ENCODE measurements at places on chromosomes 6 and 20.

- DNase-seq = peak; percentile 50
Measured at GRCh38 chr6:42104095-42104803, 38.2 kb downstream of the C6orf132 start.

- no peak for DNase-seq
Measured at GRCh38 chr20:23672158-23672557, 16.7 kb downstream of the CST4 start.

GRCh38 chr6:159633196-159633595, 59.8 kb downstream of the SOD2 start:
- no peak for DNase-seq

GRCh38 chr6:166656230-166657151, 29.4 kb upstream of the RPS6KA2 start:
- no peak for DNase-seq

DNA sequence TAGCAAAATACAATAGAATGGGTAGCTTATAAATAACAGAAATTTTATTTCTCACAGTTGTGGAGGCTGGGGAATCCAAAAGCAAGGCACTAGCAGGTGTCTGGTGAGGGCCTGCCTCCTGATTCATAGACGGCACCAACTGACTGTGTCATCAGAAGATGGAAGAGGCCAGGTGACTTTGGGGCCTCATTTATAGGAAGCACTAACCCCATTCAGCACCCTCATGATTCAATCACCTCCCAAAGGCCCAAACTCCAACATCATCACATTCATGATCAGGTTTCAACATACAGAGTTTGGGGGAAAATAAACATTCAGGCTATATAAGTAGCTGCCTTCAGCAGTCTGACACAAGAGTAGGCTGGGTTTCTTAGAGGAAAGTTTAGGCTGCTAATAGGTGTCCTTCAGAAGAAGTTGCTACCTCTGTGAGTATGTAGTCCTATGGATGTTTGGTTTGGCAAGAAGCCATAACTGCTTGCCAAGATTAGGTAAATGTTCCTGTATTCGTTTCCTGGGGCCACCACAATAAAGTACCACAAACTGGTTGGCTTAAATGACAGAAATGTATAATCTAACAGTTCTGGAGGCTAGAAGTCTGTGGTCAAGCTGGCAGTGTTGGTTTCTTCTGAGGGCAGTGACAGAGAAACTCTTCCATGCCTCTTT, 48.8 kb downstream of the NT5E start:
- no peak for DNase-seq

GRCh38 chr20:19867074-19867473, 109.0 kb downstream of the RIN2 start:
- DNase-seq = no peak

DNA sequence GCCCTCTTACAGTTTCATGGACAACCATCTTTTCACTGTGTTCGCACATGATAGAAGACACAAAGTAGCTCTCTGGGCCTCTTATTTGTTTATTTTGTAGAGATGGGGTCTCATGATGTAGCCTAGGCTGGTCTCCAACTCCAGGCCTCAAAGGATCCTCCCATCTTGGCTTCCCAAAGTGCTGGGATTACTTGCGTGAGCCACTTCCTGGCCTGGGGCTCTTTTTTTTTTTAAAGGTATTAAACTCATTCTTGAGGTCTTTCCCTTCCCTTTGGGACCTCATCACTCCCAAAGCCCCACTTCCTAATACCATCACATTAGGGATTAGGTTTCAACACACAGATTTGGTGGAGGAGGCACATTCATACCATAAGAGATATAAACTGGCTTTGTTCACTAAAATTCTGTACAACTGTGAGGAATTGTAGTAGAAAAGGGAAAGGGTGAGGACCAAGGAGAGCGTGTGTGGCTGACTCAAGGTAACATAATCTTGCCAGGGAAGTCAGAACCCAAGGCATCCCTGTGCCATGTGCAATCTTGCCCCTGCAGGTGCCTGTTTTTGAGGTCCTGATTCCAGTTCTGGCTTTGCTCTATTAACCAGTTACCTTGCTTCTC, 45.5 kb downstream of the EIF2S2 start:
- DNase-seq = no peak

DNA sequence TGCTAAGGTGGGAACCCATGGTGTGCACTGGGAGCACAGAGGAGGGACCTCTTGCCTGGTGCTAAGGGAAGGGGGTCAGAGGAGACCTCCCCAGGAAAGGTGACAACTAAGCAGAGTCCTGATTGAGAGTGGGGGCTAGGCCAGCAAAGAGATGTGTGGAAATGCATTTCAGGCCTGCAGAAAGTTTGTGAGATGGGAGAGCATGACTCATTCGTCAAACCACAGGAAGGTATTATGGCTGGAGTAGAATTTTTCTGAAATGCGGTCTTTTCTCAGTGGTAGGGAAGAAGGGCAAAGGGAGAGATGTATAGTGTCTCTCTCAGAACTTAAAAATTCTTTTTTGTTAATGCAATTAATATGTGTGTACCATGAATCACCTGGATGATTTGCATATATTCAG, 23.6 kb upstream of the EDN1 start:
- no peak for DNase-seq

- DNase-seq = no peak
Measured at GRCh38 chr20:21049305-21049828, 56.8 kb downstream of the LINC00237 start.

GRCh38 chr6:157763129-157763903, 59.7 kb upstream of the SNX9 start:
- DNase-seq = no peak

GRCh38 chr6:31419842-31420241, 16.4 kb downstream of the MICA start:
- no peak for DNase-seq

DNA sequence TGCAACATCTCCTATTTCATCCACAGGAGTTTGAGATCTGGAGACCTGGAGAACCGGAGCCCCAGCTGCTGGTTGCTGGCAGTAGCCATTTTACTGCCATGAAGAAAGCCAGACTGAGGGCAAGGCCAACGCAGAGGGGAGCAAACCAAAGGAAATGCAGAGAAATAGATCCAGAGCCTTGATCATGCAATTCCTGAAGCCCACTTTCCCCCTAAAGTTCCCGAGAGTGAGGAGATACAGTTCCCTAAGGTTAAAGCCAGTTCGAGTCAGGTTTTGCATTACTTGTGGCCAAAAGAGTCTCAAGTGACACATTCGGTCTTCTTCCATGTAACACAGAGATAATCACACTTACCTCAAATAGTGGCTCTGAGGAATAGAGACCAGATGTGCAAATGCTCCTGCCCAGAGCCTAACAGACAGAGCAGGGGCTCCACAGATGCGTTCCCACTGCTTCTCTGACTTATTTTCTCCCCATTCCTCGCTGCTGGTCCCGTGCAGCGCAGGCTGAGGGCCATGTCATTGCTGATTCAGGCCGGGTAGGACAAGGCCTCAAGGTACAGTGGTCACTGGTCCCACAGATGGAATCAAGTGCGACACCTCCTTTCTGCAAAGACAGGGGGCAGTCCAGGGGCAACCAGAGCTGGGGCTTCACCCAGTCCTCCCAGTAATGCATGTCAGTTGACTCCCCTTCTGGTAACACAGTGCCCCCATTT, 35.1 kb upstream of the NFATC2 start:
- DNase-seq = no peak

GRCh38 chr6:132220800-132221199, 180.5 kb downstream of the MOXD1 start:
- DNase-seq = no peak

- DNase-seq = no peak
Measured at GRCh38 chr6:136334853-136335252, 45.2 kb upstream of the BCLAF1 start.

- no peak for DNase-seq
Measured at GRCh38 chr6:13030396-13030795, 297.9 kb downstream of the TBC1D7 start.

GRCh38 chr6:19492636-19493405, 344.3 kb upstream of the ID4 start:
- no peak for DNase-seq

DNA sequence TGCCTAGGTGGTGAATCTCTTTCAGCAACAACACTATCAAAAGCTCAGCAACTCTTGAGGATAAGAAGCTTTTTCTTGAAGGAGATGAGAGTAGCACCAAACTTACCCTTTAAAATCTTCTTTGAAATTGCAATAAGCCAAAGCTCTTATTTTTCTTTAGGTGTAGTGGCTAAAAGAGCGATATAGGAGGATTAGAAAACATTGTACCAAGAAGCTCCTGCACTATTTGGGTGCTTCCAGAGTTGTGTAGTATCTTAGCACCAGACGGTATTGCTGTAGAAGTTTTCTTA, 1.2 kb downstream of the FUT9 start:
- no peak for DNase-seq

GRCh38 chr6:7542065-7542873, 798 bp downstream of the DSP start:
- DNase-seq = no peak

- DNase-seq = no peak
Measured at GRCh38 chr6:44049163-44049988, 77.9 kb downstream of the MRPL14 start.

- DNase-seq = no peak
Measured at GRCh38 chr20:37881601-37882343, 21.2 kb upstream of the VSTM2L start.

DNA sequence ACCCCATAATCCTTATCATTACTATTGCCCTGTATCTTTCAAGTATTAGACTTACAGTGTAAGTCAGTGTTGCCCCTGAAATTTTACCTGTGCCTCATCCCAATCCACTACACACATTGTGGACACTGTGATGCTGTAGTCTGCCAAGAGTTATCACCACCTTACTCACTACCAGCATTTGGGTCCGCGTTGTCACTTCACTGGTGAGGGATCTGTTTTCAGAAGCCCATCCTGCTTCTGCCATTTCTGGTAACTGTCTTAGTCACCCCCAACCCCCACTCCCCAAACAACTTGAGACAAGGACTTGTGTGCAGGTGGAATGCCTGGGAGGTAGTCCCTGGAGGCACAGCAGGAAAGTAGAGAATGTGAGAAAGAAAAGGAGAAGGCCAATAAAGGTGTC, 6.0 kb upstream of the RAB44 start:
- no peak for DNase-seq

GRCh38 chr6:122677406-122677805, 67.2 kb downstream of the PKIB start:
- no peak for DNase-seq

DNA sequence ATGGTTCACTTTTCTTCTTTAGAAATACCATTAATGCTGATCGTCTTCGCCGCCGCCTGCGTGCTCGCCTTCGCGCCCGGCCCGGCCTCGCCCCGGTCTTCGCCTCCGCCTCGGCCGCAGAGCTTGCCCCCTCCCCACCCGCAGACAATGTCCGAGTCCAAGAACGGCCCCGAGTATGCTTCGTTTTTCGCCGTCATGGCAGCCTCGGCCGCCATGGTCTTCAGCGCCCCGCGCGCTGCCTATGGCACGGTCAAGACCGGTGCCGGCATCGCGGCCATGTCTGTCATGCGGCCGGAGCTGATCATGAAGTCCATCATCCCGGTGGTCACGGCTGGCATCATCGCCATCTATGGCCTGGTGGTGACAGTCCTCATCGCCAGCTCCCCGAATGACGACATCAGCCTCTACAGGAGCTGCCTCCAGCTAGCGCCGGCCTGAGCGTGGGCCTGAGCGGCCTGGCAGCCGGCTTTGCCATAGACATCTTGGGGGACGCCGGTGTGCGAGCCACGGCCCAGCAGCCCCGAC, 4.8 kb upstream of the PRPH2 start:
- DNase-seq = no peak

DNA sequence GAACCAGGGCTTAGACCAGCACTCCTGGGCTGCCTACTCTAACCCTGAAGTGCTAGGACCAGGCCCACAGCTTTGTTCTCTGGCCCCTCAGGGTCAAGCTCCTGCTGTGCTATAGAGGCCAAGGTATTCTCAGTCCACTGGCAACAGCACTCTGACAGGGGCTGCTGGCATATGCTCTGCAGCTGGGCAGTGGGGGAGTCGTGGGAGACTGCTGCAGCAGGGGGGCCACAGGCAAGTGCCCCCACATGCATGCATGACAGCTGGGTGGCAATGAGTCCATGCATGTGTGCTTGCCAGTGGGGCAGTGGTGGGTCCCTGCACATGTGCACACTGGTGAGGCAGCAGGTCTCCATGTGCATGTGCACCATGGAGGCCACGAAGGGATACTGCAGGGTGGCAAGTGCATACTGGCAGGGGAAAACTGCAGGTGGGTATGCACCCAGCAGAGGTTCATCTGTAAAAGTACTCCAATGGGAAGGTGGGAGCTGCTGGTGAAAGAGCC, 364.9 kb upstream of the IRAK1BP1 start:
- no peak for DNase-seq

DNA sequence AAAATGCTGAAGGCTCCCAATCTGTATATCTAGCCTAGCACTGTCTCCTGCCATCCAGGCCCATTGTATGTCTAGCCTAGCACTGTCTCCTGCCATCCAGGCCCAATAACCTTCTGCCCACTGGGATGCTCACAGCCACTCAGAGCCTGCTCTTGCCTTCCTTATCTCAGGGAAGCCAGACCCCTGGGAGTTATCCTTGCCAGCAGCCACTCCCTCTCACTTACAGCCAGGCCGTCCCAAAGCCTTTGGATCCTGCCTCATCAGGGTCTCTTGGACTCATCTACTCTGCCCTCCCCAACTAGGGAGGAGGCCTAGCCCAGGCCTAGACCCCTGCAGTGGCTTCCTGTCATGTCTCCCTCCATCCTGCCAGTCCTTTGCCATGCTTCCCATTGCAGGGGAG, 37.3 kb downstream of the KIF3B start:
- DNase-seq = no peak

DNA sequence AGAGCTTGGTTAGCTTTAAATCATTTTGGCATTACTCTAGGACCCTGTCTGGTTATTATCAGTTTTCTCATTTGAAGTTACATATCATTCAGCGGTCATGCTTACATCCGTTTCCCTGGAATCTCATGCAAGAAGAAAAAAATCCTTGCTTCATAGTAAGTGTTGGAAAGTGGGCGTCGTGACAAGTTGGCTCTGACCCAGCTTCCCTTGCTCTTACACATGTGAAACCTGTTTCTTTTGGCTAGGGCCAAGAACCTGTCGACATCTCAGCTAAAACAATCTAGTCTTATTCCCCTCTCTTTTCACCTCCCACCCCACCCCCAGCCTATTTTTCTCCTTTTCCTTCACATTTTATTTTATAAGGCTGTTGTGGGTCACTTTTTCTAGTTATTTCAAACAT, 45.5 kb downstream of the ANKS1A start:
- DNase-seq = no peak

DNA sequence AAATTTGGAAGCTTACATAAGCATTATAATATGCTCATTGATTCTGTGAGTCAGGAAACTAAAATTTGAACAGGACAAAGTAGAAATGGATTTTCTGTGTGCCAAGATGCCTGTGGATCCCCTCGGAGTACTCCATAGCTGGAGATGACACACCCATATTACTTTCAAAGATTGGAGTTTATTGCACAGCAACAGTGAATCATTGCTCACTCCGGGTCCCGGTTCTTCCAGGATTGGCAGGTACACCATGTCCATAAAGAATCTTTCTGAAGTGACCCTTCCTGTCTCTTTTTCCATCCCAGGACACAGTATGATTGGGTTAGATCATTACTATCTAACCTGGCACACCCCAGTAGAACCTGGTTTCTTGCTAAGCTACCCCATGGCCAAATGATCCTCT, 2.7 kb upstream of the BTN2A2 start:
- no peak for DNase-seq

- DNase-seq = no peak
Measured at GRCh38 chr20:49381558-49382493, 100.6 kb downstream of the KCNB1 start.

- DNase-seq = no peak
Measured at GRCh38 chr20:62603907-62604785, 38.2 kb upstream of the SLCO4A1 start.
